ENCODE measurements at places on chromosomes 3 and 15.

GRCh38 chr3:52724511-52724910, 18.6 kb downstream of the SPCS1 start:
- DNase-seq = no peak

- peak; percentile 25 for DNase-seq
These were observed 9.8 kb downstream of the CCR4 start for GRCh38 chr3:32961189-32961715.

DNA sequence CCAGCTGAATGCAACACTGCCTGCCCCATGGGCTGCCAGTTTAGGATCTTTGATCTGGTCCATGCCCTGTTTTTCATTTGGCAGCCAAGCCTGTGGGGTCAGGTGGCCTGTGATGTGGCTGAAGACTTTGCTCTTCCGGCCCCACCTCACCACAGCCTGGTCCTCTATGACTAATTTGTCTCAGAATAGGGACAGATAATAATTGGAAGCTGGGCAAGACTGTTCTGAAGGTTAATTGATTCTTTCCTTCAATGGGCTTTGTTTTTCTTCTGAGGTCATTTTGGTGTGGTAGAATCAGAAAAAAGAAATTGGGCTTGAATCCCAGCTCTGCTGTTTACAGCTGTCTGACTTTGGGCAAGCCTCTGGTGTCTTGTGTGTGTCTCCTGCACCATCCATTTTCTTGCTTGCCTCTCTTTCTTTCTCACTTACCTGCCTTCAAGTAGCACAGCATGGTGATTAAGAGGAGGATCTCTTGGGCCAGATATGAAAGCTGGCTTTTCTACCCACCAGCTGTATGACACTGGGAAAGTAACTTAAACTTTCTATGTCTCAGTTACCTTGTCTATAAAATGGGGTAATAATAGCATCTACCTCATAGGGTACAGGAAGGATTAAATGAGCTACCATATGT, 24.2 kb downstream of the ABHD2 start:
- DNase-seq = no peak

DNA sequence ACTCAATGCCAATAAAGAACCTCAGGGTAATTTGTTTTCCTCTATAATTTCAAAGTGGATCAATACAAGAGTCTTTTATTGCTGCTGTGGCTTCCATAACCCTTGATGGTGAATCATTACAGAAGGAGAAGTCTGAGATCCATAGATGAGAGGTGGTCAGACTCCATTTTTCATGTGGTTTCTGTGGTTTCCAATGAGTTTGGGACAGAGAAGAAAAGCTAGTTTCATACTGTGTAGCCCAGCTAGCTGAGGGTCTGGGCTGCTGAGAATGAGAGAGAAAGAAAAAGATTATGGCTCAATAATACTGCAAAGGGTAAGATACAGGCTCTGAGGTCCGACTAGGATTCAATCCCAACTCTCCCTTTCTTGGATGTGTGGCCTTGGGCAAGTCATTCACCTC, 180.6 kb upstream of the LRRN1 start:
- DNase-seq = no peak

DNA sequence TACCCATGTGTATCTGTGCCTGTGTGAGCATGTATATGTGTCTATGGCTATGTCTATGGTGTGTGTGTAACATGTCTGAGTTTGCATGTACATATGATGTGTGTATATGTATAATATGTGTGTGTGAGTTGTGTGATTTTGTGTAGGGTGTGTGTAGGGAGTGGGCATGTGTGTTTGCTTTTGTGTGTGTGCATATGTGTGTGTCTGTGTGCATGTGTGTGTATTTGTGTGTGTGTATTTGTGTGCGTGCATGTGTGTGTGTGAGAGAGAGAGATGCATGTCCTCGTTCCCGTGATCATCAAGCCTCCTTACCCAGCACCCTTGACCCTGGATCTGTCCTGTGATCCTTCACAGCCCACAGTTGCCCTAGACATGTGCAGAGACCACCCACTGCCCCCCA, 79.5 kb downstream of the LINGO1 start:
- DNase-seq = no peak

DNA sequence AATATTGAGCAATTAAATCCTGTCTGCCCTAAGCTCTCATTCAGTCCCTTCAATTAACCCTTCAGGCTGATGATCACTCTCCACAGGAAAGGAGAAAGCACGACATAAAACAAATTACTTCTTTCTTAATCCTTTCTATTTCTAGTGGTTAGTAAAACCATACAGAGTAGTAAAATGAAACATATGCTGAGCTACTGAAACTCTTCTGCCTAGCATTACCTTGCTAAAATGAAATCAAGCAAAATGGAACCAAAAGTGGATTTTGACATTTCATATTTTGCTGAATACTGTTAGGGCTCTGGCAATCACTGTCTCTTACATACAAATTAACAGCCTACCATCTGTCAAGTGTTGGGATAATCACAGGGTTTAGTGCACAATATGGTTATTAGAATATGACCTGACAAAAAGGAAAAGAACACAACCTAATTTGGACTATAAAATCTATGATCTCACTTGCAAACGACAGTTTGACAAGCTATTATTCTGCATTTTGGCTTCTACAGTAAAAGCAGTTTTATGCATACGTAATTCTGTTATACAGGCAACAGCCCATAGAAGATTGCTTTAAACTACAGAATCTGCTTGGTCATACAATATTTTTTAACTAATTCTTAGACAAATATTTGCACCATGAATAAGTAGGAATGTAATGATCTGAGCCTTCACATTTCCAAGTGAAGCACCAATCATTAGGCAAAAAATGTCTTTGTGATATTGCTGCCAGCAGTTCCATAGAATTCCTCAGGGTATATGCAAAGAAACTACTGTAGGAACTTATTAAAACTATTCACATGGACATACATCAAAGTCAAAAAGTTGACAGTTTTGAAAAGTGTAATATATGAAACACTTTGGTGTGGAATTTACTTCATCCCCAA, 105.0 kb downstream of the FHIT start:
- DNase-seq = no peak

- no peak for DNase-seq
These were observed 89.8 kb downstream of the LRRC3B start for GRCh38 chr3:26712211-26713026.

DNA sequence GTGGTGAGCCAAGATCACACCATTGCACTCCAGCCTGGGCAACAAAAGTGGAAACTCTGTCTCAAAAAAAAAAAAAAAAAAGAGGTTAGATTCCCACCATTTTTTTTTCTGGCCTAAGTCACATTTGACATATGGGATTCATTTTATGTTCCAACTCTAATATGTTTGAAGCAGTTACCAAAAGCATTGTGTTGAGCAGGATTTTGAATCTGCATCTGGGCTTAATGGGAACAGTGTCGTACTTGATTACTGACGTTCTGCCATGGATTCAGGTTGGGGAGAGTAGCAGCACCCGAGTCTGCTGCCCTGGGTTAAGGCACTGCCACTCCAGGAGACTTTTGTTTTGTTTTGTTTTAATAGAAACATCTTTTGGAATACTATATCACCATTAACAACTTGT, 348.7 kb upstream of the TBL1XR1 start:
- DNase-seq = no peak

DNA sequence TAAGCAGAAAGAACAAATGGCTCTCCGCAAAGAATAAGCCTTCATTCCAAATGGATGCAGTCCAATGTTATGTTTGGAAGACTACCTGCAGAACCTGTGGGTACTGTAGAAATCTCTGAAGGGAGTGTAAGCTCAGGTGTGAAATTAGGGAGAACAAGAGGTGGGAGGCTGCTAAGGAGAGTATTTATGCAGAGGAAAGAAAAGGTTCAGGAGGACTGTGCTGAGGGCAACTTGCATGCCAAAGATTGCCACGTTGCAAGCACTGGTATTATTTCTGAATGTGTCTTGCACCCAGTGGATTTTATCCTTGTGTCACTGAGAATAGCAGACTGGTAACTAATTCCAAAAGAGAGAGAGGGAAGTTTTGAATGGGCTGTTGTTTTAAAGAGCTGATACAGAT, 144.1 kb downstream of the ITPR1 start:
- DNase-seq = no peak

DNA sequence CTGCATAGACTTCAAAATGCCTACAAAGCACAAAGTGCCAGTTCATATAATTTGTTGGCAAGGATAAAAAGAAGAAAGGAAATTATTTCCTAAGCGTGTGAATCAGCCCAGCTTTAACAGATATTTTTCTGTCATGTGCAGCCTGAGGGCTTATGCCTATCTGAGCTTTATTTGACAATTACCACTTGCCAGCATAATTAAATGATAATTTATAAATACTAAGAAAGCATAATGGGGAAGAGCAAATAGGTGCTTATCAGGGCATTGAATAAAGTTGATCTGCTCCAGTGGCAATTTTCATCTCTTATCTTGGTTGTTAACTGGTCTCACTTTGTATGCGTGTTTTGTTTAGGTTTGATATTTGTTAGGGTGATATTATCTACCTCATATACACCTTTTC, 313.4 kb upstream of the DNAJC19 start:
- no peak for DNase-seq

GRCh38 chr3:99549957-99550603, 88.3 kb upstream of the COL8A1 start:
- no peak for DNase-seq

GRCh38 chr3:10935846-10936631, 56.5 kb upstream of the SLC6A1 start:
- DNase-seq = no peak

GRCh38 chr3:56985460-56985859, 75.0 kb upstream of the SPATA12 start:
- no peak for DNase-seq

DNA sequence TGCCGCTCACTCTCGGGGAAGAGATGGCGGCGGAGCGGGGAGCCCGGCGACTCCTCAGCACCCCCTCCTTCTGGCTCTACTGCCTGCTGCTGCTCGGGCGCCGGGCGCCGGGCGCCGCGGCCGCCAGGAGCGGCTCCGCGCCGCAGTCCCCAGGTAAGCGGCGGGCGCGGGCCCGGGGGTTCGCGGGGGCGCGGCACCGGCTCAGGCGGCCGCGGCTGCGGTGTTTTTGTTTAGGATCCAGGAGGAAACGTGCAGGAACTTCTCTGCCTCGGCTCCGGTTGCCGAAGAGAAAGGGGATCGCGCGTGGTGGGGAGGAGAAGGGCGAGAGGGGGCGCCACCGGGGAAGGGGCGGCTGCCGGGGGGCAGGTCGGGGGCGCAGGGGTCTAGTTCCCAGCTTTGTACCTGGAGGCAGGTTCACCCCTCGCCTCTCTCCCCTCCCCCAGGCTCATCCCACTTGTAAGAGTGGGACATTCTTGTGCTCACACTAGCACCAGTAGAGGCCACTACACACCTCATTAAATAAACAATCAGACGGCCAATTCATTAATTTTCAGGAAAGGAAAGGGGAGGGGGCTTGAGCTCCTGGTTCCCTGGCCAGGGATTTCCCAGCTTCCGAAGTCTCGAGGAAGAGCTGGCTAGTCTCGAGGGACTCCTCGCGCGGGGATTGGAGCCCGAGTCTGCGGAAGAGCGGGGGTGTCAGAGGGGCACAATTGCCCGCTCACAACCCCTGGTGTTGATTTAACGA, 562 bp downstream of the NEO1 start:
- peak; percentile 4 for DNase-seq

DNA sequence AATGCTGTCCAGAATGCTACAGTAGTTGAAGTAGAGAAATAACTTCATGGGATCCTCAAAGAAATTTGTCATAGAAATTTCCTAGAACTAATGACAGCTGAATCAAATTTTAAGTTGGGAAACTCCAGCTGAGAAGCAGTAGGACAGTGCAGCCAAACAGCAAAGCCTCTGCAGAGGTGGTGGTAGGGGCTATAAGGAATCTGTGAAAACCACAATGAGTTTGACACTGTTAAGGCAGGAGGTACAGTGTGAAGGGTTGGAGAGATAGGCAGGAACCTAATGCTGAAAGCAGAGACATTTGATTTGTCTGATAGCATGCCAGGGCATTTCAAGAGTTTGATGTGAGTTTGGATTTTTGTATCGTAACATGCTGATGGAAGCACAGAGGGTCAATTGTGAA, 22.0 kb downstream of the ASTE1 start:
- DNase-seq = no peak

DNA sequence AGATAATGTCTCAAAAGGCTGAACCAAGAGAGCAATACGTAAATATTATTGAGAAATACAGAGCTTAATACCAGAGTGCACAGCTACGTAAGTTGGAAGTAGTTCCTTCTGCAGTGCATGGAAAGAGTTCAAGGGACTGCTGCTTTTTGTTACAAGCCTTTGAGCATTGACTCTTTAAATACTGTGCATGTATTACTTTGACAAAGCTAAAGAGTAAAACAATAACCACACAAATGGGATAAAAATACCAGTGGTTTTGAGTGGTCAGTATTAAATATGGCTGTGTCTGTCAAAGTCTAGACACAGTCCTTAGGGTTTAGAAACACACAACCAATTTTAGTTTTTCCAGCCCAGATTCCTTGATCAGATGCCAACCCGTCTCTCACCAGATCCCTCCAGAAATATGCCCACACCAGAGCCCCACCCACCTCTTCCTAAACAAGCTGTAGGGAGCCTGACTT, 62.1 kb downstream of the SSR3 start:
- no peak for DNase-seq

DNA sequence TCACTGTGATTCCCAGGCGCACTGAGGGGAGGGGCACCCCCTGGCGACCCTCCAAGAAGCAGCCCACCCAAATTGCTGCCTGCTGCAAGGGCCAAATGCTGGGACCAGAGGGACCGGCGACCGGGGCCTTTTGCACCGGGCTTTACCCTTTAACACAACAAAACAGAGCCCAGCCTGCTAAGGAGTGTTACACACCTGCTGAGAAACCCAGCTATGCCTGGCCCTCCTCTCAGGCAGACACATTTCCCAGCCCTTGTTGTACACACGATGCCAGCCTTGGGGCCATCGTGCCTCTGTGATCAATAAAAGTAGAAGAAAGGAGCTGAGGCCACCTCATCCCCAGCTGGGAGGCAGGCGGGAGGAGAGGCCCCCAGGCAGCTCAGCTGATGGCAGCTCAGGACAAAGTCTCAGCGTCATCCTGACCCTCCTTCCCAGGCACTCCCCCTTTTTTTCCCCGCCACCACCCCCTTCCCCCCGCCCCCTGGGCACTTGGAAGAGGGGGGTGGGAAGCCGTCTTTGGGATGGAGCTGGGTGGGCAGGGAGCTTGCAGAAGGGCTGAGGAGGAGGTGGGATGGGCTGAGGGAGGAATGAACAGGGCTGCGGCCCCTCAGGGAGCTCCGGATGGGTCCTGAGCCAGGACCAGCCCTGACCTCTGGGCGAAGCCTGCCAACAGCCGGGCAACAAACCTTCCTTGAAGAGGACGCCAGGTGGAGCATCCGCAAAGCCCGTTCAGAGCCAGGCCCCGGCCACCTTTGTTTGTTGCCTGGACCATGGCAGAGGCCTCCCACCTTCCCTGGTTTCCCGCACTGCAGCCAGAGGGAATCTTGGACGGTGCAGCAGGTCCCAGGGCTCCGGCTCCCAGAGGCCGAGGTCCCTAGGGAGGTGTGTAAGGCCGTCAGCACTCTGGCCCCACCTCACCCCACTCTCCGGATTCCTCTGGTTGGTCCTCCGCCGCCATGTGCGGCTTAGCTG, 45.9 kb upstream of the SEC61A1 start:
- DNase-seq = no peak

- no peak for DNase-seq
These were observed 23.1 kb upstream of the GPR171 start for GRCh38 chr3:151226088-151226563.

Measured in T-helper 9 cell (primary cell).